ENCODE measurements at places on chromosomes 11 and 22. TPM values are rescaled to one million over a fixed set of nuclear protein-coding genes. Genes with fewer than 3 reads are reported as not detected.
A peak's percentile ranks its signal among the peaks of the same experiment; 100 is the strongest.

DNA sequence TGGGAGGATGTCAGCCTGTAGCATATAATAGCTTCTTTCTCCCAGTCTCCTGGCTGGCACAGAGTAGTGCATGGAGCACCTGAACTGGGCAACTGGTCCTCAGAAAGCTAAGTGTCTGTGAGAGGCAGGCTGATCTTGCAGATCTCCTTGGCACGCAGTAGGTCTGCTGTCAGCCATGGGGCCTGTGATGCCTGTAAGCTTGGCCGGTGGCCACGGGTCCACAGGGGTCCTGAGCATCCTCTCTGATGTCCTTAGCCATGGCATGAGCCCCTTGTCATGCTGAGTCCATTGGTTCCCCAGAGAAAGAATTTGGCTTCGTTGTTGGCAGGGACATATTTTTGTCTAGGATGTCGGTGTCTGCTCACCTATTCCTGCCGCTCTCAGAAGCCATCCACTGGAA is 25.0 kb downstream of the AMPD3 start:
- no peak overlapping the region for H3K4me3 ChIP-seq
- no peaks in the 10 kb centered on the region for H3K4me1 ChIP-seq
- DNase-seq = no peak

DNA sequence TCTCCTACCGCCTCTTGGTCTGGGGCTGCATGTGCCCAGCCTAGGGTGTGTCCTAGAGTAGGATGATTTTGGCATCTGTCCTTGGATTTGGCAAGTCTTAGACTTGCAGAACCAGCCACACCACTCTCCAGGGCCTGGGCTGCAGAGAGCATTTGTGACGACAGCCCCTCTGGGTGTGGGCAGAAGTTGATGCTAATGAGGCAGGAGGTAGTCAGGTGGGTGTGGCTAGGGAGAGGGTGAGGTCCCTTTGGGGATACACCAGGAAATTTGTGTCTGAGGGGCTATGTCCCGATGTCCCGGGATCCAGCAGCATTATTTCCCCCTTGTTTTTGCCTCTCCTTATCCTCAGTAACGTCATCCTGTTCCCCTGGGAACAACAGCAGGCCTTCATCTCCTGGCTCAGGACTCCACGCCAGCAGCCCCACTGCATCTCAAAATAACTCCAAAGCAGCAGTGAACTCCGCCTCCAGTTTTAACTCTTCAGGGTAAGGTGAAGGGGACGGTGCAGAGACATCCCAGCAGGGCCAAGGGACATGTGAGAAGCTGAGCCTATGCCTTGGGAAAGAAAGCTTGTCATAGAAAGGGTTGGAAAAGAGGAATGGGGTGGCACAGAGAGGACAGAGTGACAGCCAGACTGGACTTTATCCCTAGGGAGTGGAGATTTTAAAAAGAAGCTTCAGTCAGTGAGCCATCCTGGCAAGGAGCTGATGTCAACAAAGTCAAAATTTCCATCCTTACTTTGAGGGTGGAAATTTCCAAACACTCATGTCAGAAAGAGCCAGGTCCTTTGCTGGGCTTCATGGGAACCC is 8.0 kb upstream of the TLCD5 start:
- H3K4me3 ChIP-seq = no peak overlapping the region
- H3K27ac ChIP-seq = peak overlapping the region; percentile 82
- peaks cover 4% of the 10 kb centered on the region for H3K4me1 ChIP-seq
- H3K27me3 ChIP-seq = no peaks in the 10 kb centered on the region

- no peaks in the 10 kb centered on the region for H3K36me3 ChIP-seq
- H3K27ac ChIP-seq = no peak overlapping the region
- no peaks in the 10 kb centered on the region for H3K4me1 ChIP-seq
- H3K4me3 ChIP-seq = no peak overlapping the region
These were observed 8.6 kb downstream of the DNHD1 start for GRCh38 chr11:6505577-6506240.

Gene ZBTB16
- 25.5 TPM for total RNA-seq

- peak overlapping the region; percentile 66 for H3K27ac ChIP-seq
- H3K27me3 ChIP-seq = no peaks in the 10 kb centered on the region
- DNase-seq = peak; percentile 39
- H3K4me3 ChIP-seq = no peak overlapping the region
- no peaks in the 10 kb centered on the region for H3K36me3 ChIP-seq
- no peaks in the 10 kb centered on the region for H3K4me1 ChIP-seq
These were observed 29.3 kb downstream of the RTN3 start for GRCh38 chr11:63710476-63711217.
